Left hindlimb (tissue), 1 donor: ENCODE measurements at places on chromosomes 2 and 18.
A peak's percentile ranks its signal among the peaks of the same experiment; 100 is the strongest.

- no peak for DNase-seq
These were observed 4.8 kb upstream of the PARD6G start for GRCh38 chr18:80252136-80252535.

DNA sequence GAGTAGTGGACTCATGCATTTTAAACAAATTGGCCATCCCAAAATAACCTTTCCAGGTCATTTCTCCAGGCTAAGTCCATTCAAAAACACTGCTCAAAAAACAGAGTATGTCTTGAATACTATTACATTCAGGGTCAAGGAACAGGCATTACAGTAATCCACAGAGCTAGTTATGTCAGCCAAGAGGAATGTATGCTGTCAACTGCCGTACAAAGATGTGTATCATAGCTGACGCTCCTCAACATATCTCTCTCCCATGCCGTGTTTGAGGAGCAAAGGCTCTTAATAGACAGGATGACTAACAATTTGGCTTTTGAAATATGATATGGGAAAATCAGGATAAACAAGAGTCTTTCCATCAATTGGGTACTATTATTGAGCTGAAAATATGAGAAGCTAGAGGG, 68.8 kb upstream of the KCTD1 start:
- DNase-seq, result no peak

- no peak for DNase-seq
These were observed 61.6 kb upstream of the SLC38A11 start for GRCh38 chr2:165016772-165017411.

DNA sequence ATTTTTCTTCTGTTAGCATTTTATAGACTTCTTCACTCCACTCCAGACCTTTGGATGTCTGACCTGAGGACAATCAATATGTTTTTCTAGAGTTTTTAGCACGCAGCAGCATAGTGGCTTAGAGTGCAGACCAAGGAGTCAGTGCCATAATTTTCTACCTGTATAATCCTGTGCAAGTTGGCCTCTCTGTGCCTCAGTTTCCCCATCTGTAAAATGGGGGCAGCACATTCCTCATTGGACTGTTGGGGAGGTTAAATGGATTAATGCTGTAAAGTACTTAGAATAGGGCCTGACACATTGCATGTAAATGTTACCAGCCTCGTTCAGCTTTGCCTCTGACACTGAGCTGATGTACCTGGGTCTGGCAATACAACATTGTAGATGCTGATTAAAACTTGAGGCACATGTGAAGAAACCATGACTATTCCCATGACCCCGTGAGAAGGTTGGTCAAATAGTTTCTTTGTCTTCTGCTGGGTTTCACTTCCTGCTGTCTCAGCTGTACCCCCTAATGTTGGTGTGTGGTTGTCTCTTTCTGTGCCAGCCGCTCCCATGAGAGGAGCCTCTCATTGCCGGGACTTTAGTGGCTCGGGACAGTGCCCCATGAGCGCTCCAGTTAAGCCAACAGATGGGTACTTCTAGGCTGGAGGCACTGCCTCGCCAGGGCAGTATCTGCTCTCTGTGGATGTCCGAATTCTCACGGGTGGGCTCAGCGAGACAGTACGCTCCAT, 125.3 kb downstream of the SH3RF3 start:
- no peak for DNase-seq

DNA sequence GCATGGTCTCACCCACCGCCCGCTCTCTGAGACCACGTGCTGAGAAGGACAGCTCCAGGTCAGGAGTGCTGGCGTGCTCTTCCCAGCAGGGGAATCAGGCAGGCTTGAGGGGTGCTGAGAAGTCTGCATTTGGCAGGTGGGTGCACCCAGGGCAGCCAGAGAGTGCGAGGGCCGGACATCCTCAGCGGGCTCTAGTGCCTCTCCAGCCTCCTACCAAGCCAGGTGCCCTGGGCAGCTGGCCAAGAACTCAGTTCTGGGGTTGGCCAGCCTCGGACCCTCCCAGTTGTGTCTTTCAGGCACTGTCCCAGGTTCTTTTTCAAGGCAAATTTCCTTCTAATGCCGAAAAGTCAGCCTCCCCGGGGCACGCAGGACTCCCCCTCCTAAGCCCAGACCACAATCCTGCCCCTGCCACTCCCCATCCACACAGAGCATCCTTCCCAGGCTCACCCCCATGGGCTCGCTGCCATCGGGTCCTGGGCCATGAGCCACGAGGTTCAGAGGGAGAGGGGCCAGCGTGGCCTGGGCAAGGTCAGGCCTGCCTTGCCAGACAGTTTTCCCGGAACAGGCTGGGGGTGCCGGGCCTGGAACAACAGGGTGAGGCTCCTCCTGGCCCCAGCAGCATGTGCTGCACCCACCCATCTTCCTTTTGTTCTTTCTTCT, 52.2 kb upstream of the GPC1 start:
- peak; percentile 22 for DNase-seq

DNA sequence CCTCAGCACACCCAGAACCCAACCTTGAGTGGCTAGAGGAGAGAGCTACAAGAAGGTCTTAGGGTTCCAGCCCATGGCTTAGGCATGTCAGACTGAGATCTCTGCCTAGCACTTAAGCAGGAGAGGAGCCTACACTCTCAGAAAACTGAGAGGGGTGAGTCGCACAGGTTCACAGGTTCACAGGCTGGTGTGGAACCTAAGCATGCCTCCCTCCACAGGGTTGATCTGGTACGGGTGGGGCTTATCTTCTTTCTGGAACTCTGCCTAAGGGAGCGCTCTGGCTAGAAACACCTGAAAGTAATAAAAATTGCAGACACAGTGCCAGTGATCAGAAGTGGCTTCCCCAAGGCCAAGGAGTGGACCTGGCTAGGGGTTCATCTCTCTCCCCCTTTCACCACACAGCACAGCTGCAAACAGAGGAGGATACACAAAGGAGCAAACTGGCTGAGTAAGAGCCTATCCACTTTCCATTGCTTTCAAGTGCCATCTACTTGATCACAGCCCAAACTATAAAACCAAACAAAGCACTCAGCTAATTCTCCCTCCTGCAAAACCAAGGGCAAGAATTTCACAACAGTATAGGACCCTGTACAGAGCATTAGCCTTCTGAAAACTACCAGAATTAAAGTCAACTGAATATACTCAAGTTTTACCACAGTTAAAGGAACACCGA, 481.9 kb upstream of the SETBP1 start:
- DNase-seq, result no peak

GRCh38 chr18:37124516-37124915, 295.6 kb downstream of the KIAA1328 start:
- DNase-seq, result no peak

DNA sequence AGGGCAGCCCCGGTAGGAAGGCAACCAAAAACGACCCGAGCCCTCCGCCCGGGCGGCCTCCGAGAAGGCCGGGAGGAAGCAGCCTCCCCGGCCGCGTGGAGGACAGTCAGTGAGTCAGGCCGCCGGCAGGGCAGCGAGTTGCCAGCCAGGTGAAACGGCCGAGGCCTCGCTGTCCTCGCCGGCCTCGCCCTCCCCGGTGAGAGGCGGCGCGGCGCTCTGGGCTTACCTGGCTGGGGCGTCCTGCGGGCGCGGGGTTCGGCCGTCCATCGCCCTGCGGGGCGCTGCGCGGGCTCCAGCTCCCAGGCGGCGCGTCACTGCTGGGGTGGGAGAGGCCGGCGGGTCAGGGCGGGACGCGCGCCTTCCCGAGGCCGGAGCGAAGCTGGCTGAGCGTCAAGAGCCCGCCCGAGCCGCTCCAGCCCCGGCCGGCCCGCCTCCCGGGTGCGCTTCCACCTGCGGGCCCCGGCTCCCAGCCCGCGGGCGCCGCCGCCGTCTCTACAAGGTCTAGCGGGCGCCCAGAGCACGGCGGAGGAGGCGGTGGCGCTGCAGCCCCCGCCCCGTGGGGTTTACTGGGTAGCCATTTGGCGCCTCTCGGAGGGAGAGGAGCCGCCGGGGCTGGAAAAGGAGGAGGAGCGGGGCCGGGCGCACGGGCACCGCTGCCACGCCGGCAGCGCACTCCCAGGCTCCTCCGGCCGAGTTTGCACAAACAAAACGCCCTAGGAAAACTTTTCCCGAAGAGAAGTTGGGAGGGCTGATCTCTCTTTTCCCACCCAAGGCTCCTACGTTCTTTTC, 499 bp downstream of the COBLL1 start:
- peak; percentile 81 for DNase-seq

GRCh38 chr2:137175246-137175645, 409.9 kb downstream of the THSD7B start:
- DNase-seq, result no peak

DNA sequence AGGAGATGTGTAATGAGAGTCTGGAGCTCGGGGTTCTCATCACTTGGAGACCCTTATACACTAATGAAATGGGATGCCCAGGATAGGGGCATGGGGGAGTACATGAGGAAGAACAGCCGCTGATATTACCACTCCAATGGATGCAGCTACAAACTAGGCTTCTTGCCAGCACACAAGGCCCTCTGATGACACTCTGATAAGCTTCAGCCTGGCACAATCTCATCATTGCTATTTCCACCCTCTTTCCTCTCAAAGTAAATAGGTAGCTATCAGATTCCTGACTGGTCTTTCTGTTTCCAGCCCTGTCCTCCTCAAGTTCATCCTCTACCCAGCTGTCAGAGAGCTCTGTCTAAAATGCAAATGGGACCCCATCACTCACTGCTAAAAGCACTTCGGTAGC, 103.0 kb downstream of the GPR39 start:
- no peak for DNase-seq

GRCh38 chr2:105381101-105381668, 17.7 kb downstream of the FHL2 start:
- no peak for DNase-seq

- DNase-seq, result no peak
These were observed 645.5 kb upstream of the ID2 start for GRCh38 chr2:8036366-8036765.

DNA sequence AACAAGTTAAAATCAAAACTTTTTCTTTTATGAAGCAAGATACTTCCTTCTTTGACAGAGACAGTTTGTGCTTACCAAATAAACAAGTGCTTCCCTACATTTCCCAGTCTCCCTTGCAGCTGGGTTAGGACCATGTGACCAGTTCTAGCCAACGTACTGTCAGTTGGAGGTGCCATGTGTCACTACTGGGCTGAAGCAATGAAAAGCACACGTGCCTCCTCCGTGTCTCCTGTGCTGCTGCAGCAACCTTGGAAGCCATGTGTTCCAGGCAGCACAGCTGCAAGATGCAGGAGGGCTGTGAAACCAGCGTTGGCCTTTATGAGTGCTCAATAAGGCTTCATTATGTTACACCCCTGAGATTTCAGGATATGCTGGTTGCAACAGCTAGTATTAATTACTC, 93.2 kb downstream of the DHRS9 start:
- DNase-seq, result no peak

- no peak for DNase-seq
These were observed 31.3 kb downstream of the USP40 start for GRCh38 chr2:233535271-233535670.
